Activated CD4-positive, alpha-beta T cell treated with anti-CD3 and anti-CD28 coated beads, Interleukin-2, Interleukin-6, amounts not matched to agents 100 ng/mL and 50 ng/mL, durations not matched to agents 16 hours and 8 hours (primary cell): ENCODE measurements at places on chromosomes 3 and 15.

- DNase-seq, result no peak
Measured at GRCh38 chr15:67188551-67189218, 65.8 kb downstream of the AAGAB start.

- peak; percentile 75 for DNase-seq
Measured at GRCh38 chr3:56758539-56758981, 43.2 kb downstream of the ARHGEF3 start.

GRCh38 chr3:129317014-129317771, 38.5 kb downstream of the HMCES start:
- DNase-seq, result no peak

DNA sequence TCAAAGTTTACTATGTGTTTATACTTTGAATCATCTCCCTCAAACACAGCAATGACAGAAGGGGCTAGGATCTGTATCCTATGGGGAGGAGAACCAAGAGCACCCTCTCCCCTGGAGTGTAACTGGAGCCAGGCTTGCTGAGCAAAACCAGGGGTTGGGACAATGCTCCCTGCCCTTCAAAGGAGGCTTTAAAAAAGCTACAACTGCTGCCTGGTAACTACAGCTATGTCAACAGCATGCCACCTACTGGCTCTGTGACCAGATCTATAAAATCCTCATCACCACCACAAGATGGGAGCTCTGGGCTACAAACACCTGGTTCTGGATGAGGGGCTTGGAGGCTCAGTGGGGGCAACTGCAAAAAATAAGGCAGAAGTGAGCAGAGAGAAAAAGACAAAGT, 61.9 kb downstream of the ANO10 start:
- no peak for DNase-seq

- no peak for DNase-seq
Measured at GRCh38 chr15:93126599-93126998, 37.6 kb upstream of the RGMA start.

DNA sequence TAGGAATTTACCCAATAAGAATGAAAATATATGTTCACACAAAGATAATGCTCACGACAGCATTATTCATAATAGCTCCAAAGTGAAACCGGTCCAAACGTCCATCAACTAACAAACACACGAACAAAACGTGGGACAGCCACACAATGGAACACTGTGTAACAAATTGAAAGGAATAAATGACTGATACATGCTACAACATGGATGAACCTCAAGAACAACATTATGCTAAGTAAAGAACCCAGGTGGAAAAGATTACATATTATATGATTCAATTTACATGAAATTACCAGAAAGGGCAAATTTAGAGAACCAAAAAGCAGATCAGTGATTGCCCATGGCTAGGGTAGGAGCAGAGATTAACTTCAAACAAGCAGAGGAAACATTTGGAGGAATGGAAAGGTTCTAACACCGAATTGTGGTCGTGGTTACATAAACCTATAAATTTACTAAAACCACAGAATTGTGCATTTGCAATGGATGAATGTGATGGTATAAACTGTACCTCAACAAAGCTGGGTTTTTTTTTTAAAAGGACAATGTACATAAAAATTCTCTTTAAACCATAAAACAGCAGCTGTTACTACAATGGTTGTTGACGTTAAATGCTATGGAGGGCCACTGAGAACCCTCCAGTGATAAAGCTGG, 76.3 kb downstream of the XXYLT1 start:
- peak; percentile 3 for DNase-seq

- no peak for DNase-seq
Measured at GRCh38 chr3:31371484-31372177, 161.1 kb upstream of the STT3B start.

- DNase-seq, result no peak
Measured at GRCh38 chr3:73365756-73366397, 258.9 kb downstream of the PDZRN3 start.

- DNase-seq, result no peak
Measured at GRCh38 chr3:102904629-102905028, 469.8 kb downstream of the ZPLD1 start.

GRCh38 chr3:160217675-160218074, 7.5 kb upstream of the C3orf80 start:
- DNase-seq, result no peak

DNA sequence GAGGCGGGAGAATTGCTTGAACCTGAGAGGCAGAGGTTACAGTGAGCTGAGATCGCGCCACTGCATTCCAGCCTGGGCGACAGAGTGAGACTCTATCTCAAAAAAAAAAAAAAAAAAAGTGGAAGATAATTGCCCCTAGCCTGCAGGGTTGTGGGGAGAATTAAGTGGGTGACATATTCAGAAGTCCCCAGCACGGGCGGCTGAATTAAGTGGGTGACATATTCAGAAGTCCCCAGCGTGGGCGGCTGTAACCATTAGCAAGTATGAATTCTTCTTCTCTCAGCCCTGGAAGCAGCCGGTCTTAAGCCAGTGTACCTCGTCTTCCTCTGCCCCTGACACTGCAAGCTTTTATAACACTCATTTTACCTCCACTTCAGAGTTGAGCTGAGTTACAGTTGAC, 44.7 kb downstream of the FBLN2 start:
- no peak for DNase-seq

- DNase-seq, result no peak
Measured at GRCh38 chr15:101368086-101368780, 73.2 kb upstream of the SNRPA1 start.

- no peak for DNase-seq
Measured at GRCh38 chr3:98699132-98699531, 64.0 kb upstream of the ST3GAL6 start.

DNA sequence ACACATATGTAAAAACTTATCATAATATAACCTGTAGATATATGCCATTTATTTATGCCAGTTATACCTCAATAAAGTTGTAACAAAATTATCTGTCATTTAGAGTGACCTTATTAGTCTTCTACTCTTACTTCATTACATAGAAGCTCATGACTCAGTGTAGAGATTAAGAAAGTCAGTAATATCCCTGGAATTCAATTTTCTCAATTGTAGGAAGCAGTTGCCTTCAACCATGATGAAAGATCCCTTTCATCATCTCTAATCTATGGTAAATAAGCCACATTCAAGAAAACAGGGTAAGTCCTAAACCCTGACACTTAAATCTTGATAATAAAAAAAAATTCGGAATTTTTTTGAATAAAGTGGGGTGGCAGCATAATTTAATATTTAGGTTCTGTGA, 216.5 kb upstream of the PEX5L start:
- DNase-seq, result no peak

DNA sequence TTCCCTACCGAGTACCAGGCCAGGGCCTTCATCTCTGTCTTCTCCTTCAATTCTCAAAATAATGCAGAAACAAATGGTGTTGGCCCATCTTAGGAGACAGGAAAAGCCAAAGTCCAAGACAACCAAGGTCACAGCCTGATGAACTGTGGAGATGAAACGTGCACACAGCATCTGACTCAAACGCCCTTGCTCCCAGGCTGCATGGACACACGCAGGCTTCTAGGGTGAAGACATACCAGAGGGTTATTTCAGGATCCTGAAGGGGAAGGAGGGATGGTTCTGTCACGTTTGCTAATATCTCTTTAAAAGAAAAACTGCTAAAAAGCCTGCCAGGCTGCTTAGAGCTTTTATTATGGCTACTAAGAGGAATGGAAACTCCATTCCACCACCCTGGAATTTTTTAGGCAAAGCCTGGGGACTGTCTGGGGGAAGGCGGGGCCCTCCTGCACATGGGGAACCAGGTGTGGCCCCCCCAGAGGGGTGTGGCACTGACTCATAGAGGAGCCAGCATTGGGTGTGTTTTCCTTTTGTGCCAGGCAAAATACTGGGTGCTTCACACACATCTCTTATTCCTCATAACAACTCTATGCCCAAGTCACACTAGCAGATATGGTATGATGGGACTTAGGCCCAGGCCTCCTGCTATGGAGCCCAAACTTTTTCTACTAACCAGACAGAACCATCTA, 62.9 kb downstream of the UMPS start:
- no peak for DNase-seq

DNA sequence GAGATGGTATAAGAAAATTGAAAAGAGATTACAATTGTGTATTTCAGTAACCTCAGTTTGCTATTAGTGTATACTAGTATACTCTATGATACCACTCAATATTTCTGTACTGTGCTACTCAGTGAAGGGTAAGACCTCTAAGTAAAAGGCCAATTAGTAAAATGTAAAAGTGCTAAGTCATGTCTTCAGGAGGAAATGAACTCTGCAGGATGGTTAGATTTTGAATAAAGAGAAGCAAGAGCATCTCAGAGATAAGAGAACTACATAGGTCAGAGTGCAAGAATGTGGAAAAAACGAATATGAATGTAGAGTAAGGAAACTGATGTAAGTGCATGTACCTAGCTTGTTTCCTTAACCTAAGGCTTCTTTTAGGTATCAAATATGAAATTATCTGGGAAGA, 796.6 kb upstream of the GBE1 start:
- no peak for DNase-seq

- peak; percentile 53 for DNase-seq
Measured at GRCh38 chr3:107662124-107662507, 139.4 kb downstream of the BBX start.

- DNase-seq, result no peak
Measured at GRCh38 chr3:55626279-55626665, 139.2 kb upstream of the WNT5A start.

DNA sequence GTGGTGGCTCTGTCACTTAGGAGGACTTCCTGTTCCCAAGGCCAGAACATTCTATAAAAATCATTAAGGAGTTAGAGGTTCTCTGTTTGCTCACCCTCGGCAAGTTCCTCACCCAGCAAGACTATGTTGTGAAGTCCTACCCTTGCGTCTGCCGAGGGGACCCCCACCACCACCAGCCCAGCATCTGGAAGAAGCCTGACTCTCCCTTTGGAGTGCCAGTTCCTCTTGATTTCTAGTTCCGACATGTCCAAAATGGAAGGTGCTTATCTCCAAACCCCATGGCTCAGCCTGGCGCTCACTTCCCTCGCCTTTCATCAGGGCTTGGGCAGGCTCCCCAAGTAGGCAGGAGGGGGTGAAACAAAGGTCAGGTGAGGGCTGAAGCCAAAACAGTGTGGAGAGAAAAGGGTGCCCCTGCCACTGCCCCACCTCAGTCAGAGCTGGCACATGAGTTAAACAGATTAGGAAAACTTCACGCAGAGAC, 41.0 kb downstream of the BHLHE40 start:
- no peak for DNase-seq

GRCh38 chr3:128400671-128401070, 66.0 kb downstream of the DNAJB8 start:
- no peak for DNase-seq

DNA sequence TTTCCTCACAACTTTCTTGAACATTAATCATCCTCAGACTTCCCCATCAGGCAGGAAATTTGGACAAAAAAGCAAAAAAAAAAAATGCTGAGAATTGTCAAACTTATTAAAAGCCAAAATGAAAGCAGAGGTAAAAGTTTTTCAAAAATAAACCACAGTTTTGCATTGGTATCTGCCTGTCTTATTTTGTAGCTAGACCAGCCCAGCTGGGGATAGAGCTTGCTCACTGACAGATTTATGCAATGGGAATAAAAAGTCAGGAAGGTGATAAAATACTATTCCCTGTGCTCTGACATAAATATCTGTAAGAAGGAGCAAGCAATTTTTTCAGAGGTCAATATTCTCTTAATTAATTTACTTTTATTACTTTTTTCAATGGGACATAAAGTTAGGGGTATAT, 1006.7 kb upstream of the ALCAM start:
- DNase-seq, result no peak

GRCh38 chr3:100465892-100466777, 26.3 kb upstream of the TMEM45A start:
- peak; percentile 13 for DNase-seq

GRCh38 chr15:92870010-92870591, 30.0 kb upstream of the CHD2 start:
- DNase-seq, result no peak

DNA sequence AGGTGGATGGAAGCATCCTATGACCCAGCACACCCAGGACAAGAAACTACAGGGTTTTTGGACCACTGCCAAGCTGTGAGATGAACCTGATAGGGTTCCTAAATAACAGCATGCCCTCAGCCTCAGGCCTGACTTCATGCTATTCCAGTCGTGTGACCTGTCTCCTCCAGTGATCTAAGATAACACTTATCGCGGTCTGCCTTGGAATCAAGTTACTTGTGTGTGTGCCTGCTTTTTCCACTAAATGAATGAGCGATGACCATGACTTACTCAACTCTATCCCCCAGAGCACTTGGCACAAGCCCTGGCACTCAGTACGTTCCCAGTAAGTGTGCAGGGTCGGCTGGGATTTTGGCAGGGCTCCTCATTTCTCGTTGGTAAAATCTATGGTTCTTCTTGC, 172.7 kb upstream of the TP63 start:
- DNase-seq, result no peak

- DNase-seq, result no peak
Measured at GRCh38 chr3:50930371-50931208, 255.9 kb downstream of the DOCK3 start.
